ENCODE measurements at places on chromosomes 11 and 22.

DNA sequence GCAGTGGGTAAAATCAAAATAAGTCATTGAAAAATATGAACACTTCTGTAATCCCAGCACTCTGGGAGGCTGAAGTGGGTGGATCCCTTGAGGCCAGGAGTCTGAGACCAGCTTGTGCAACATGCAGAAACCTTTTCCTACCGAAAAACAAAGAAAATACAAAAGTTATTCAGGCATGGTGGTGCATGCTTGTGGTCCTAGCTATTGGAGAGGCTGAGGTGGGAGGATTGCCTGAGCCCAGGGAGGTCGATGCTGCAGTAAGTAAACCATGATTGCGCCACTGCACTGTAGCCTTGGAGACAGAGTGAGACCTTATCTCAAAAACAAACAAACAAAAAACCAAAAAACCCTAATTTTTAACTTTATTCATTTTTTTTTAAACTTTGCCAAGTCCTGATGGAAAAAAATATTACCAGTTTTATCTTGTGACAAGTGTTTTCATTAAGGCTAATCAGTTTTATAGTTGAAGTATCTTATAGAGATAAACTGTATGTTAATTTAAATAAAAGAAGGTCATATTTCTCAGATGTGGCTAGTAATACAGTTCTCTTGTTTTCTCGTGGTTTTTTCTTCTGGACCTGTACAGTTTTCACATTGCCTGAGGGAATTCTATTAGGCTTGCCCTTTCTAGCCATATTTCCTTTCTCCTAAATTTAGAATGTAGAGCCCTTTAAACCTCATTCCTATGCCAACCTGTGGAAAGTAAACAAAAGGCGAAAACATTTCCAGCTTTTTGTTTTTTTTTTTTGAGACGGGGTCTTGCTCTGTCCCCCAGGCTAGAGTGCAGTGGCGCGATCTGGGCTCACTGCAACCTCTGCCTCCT, 9.4 kb downstream of the HIPK3 start:
- no peak for DNase-seq

GRCh38 chr11:15523543-15523942, 408.8 kb downstream of the INSC start:
- no peak for DNase-seq

- DNase-seq = no peak
Observed at GRCh38 chr11:107702109-107702660, 9.7 kb downstream of the SLN start.

- DNase-seq = peak; percentile 34
Observed at GRCh38 chr11:13168271-13168670, 109.3 kb upstream of the BMAL1 start.

DNA sequence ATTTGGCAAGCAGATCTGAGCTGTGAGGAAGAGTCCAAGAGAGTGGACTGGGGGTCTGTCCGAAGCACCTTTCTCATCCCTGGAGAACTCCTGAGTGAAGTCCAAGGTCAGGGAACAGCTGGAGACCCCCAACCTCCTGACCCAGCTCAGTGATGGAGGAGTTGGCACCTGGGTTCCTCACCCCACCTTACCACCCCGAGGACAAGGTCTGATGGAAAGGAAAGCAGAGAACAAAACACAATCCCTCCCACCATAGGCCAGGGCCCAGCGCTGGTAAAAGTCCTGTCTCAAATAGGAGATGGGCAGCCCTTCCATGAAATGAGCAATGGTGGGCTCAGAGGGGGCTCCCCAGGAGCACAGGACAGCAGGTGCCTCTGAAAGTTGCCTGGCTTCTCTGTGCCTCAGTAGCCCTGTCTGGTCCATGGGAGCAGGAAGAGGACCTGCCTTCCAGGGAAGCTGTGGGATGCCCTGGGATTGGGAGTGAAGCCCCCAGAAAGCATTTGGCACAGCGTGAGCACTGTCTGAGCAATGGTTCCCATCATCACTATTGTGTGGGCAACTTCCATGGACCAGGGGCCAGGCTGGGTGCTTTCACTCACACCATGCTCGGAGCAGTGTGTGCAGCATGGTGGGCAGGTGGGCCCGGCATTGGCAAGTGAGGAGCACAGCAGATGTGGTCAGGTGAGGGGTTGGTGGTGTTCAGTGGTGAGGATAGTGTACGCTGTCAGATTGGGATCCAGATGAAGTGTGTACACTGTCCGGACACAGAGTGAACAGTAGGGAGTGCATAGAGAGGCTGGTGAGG, 7.5 kb downstream of the TRIM29 start:
- no peak for DNase-seq

- DNase-seq = no peak
Observed at GRCh38 chr11:94884376-94884775, 89.0 kb downstream of the CWC15 start.

GRCh38 chr11:2294926-2295290, 6.8 kb downstream of the C11orf21 start:
- no peak for DNase-seq

GRCh38 chr11:27350511-27350910, 12.5 kb downstream of the CCDC34 start:
- no peak for DNase-seq

DNA sequence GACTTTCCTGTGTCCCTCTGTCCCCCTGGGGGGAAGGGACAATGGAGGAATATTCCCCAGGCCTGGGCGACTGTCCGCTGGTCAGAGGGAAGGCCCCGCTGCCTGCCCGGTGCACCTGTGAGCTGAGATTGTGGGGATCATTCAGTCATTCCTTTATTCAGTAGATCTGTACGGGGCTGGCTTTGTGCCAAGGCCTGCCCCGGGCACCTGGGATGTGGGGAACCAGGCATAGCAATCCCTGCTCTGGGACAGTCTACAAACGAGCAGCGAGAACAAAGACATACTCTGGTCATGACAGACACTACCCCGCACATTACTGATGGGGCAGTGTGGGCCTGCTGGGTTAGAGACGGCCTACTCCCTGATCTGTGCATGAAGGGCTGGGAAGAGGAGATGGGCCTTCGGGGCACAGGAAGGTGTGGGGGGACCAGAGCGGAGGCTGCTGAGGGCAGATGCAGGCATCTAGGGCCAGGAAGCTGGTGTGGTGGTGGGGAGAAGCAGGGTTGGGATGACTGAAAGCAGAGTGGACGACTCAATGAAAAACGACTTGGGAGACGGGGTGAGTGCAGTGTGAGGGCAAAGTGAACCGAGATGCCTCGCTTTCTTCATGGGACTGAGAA, 1.8 kb upstream of the MYO7A start:
- no peak for DNase-seq

DNA sequence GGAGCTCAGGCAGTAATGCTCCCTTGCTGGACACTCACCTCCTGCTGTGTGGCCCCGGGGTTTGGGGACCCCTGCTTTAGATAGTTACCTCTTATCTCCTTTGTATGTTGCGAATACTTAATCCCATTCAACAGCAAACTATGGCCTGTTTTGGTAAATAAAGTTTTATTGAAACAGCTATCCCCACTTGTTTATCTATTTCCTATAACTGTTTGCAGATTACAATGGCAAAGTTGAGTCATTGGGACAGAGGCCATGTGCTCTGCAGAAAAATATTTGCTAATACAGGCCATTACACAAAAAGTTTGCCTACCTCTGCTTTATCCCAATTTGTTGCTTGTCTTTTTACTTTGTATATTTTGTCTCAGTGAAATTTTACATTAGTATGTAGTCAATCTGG, 68.4 kb downstream of the CACNA1I start:
- no peak for DNase-seq

GRCh38 chr11:73318501-73319011, 10.5 kb downstream of the ARHGEF17 start:
- DNase-seq = no peak

- no peak for DNase-seq
Observed at GRCh38 chr11:13868710-13869397, 93.7 kb upstream of the SPON1 start.

DNA sequence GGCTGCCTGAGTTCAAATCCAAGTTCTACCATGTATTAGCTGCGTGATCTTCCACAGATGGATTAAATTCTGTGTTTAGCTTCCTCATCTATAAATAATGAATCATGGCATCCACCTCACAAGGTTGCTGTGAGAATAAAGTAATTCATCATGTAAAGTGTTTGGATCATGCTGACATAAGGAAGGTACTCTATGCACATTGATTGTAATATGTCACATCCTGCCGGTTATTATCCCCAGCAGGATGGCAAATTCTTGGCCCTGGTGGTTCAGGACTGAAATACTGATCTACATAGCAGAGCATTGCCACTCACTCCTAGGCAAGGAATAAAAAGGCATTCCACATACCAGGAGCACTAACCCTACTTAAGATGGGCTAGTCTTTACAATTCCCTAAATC, 40.8 kb downstream of the LGR4 start:
- DNase-seq = no peak

DNA sequence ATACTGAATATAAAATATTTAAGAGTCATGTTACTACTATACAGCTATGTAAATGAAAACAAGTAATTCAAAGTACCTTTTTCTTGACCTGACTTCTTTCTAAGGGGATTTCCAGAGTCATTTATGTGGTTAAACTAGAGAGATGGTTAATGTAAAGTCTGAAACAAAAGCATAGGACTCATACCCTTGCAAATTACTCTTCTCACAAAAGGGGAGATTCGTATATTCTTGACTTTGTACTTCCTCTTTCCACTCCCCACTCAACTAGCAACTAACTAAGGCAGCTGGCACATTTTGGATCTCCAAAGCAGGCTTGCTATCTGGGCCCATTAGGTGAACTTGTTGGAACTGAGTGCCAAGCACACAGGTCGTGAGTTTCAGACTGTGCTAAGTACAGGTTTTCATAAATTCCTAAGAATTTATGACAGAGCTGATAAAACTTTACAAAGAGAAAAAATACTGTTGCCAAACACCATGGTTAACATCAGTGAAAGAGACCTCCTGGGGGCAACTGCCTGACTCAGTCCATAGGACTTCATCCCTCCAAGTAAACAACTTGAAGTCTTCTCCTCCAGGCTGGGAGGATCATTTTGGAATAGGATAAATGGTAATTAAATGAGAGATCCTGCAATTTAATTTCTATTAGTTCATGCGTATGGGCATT, 77.0 kb upstream of the DDI1 start:
- no peak for DNase-seq

- no peak for DNase-seq
Observed at GRCh38 chr22:20671409-20672081, 102.4 kb upstream of the SERPIND1 start.

DNA sequence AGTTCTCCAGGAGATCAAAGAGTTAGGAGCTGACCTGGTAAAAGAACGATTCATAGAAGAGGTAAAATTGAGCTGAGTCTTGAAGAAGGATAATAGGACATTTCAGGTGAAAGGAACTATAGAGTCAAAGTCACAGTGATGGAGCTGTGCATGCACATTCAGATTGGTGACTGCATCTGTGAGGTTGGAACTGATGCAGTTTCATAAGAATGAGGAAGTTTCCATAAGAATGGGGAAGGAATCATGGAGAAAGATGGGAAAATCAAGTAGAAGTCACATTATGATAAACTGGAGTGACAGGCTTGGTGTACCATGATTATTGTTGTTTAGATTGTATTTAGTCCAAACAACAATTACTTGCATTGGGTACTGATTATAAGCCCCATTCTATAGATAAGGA, 232.2 kb downstream of the FAM76B start:
- no peak for DNase-seq

- no peak for DNase-seq
Observed at GRCh38 chr11:26841818-26842473, 120.1 kb upstream of the SLC5A12 start.

DNA sequence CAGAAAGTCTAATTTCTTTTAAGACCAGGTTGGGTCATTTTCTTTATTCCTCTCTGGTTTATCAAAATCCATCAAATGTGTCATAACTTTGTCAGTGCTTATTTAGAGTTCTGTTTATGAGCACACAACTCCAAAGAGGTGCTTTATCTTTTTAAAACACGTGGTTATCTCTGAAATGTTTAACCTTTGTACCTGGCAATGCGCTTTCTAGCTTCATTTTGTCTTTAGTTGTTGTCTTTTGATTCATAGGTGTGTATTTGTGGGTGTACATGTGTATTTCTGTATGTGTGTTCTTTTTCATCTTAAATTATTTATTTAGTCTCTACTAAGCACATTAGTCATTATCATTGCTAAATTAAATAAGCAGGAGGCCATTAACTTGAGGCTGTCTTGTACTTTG, 251.4 kb downstream of the JRKL start:
- no peak for DNase-seq

- DNase-seq = no peak
Observed at GRCh38 chr22:39422101-39422500, 22.5 kb downstream of the TAB1 start.

DNA sequence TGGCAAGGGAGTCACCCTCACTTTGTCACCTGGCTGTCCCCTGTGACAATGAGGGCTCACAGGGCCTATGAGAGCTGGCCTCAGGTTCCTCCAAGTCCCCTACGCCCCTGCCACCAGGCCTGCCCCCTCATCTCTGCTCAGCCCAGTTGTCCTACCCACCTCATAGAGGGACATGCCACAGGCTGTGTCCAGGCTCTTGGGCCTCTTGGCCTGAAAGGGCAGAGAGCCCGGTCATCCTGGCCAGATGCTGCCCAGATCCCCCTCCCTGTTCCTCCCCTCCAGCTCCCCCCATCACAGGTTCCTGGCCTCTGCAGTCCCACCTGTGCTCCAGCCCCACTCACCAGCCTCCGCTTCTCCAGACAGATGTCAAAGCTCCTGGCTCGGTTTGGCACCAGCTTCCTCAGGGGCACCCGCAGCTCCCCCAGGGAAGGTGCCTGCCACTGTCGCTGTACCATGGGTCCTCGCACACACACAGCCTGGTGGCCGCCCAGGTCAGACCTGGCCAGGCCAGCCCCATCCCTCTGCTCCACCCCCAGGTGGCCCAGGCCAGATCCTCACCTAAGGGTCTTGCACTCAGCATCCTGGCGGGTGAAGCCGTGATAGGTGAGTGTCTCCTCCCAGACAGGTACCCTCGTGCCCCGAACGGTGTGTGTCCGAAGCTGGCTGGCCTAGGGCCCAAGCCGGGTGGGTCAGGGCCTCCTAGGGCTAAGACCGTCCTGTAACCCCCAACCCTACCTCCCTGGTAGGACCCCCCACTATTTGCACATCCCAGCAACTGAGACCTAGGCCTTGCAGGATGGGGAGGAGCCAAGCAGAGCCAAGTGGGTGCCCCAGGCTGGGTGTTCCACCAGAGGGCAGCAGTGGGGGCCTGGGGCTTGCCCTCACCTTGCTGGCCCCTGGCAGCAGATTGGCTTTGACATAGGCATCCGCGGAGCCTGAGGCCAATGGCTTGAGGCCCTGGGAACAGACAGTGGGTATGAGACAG, 8.3 kb downstream of the NDUFV1 start:
- DNase-seq = no peak

DNA sequence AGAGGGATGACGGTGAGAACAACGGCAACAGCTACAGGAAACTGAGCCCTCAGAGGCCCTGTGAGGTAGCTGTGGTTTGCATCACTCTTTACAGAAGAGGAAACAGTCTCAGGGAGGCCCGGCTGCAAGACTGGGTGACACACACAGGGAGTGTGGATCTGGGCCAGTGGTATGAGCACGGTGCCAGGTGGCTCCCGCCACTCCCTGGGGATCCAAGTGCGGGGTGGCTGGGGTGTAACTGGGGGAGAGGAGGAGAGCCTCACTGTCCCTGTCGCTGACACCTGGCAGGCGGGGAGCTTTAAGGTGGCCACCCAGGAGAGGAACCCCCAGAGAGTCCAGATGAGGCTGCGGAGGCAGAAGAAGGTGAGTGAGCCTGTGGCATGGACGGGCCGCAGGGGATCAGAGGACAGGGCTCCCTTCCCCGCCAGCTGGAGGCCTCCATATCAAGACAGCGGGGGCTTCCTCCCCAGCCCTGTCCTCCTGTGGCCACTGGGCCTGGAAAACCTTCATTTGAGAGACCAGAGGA, 5.6 kb downstream of the RGL4 start:
- no peak for DNase-seq

Data from pons (tissue), 1 donor.